ENCODE measurements at places on chromosomes 7 and 10.

DNA sequence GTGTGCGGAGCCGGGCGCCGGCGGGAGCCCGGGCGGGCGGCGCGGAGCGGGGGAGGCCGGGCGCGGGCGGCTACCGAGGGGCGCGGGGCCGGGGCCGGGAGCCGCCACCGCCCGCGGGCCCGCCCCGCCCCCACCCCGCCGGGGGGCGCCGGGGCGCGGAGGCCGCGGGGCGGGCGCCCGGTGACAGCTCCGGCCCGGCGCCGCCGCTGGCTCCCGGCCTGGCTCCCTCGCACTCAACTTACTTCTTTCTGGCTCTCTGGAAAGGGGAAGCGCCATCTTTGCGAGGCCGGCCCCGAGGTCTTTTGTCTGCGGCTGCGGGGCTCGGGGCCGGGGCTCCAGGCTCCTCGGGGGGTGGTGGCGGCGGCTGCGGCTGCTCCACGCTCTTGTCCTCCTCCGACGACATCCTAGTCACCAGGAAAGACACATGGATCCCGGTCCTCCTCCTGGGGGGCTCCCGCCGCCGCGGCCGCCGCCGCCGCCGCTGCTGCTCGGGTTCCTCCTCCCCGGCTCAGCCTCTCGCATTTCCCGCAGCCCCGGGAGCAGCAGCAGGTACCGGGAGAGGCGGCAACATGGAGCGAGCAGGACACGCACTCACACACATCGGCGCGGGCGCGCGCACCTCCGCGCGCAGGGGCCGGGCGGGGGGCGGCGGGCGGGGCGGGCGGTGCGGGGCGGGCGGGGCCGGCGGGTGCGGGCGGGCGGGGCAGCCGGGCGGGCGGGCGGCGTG lies at the start of gene KMT2C:
Gene KMT2C, minus strand, starts transcription at position 620 of the 727 bp plus-strand sequence. Its CDS starts 217 bp downstream, at position 403.
- peak; percentile 53 for DNase-seq

GRCh38 chr7:139820089-139820488 lies 9.0 kb upstream of the TBXAS1 start:
- DNase-seq: no peak

- peak; percentile 31 for DNase-seq
Measured at GRCh38 chr10:86258499-86258898, 108.1 kb downstream of the GRID1 start.

- peak; percentile 9 for DNase-seq
Measured at GRCh38 chr10:84469470-84469869, 141.1 kb downstream of the CCSER2 start.

All from AG08395 (cell line).